ENCODE measurements at places on chromosomes 5 and 9.

- no peak for DNase-seq
Measured at GRCh38 chr5:56900395-56900794, 9.0 kb upstream of the SETD9 start.

DNA sequence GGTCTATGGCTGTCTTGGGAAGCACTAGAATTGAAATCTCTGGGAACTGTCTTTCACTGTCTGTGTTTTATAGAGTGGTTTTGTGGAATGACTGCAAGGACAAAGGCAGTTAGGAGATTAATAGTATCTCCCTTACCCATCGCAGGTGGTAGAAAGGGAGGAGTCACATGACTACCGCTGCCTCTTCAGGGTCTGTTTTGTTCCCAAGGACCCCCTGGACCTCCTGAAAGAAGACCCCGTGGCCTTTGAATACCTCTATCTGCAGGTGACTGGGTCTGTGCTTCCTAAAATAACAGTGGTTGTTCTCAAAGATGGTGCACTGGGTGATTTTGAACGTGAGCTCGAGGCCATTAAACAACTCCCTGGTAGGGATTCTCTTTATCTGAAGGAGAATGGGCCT lies 22.8 kb upstream of the TRMT10B start:
- no peak for DNase-seq

DNA sequence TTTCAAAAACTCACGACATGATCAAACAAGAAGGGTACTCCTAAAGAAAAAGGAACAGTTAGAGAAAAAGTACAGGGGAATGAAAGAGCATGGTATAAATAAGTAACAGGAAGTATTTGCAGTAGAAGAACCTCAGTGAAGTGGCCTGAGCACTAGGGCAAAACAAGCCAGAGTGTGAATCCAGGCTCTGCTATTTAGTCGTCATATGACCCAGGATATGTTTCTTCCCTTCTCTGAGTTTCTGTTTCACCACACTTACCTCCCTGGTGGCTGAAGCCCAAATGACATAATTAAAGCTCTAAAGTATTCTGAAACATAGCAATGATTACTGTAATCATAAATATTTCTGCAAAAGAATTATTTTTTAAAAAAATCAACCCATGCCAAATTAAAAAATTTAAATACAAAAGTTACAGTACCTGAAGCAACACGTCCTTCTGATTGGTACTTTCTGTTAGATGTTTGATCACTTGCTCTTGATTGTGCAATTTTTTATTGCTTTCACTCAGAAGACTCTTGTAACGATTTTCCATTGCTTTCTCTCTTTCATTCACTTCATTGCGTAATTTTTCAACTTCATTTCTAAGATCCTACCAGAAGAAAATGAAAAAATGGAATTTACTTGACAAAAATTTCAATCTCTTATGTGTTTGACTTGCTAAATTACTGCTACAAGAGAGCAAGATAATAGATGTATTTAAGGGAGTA lies 88.9 kb downstream of the CDK5RAP2 start:
- DNase-seq = no peak

DNA sequence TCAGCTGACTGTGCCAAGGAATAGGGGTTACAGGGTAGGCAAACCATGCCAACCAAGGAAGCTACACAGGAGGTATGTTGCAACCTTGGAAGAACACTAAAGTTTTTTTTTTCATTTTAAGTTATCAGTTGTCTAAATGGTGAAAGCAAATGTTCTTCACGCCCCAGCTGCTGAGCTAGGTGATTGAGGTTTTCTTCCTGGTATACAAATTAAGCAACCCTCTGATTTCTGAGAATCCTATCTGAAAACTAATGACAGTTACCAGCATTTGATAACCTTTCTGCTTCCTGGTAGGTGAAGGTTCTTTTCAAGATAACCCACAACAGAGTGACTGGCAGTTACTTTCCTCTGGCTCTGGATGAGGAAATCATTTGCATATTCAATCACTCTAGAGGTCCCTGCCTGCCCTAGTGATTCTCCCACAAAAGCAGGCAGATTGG lies 194.9 kb downstream of the ATP10B start:
- no peak for DNase-seq

- DNase-seq = no peak
Measured at GRCh38 chr5:108059334-108059733, 322.6 kb downstream of the FBXL17 start.

DNA sequence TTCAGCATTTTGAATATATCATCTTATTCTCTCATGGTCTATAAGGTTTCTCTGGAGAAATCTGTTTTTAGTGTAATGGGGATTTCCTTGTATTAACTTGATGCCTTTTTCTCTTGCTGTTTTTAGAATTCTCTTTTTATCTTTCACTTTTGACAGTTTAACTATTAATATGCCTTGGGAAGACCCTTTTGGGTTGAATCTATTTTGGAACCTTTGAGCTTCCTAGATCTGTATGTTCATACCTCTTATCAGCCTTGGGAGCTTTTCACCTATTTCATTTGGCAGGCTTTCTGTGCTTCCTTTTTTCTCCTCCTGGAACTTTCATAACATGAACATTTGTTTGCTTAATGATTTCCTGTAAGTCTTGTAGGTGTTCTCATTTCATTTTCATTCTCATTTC lies 22.2 kb downstream of the RCL1 start:
- DNase-seq = no peak

GRCh38 chr5:158538506-158539074 lies 561.1 kb downstream of the EBF1 start:
- no peak for DNase-seq

- DNase-seq = no peak
Measured at GRCh38 chr5:104821606-104822005, 1259.0 kb upstream of the NUDT12 start.

- no peak for DNase-seq
Measured at GRCh38 chr9:137465720-137466388, 6.7 kb upstream of the NSMF start.

- no peak for DNase-seq
Measured at GRCh38 chr5:98031496-98031895, 742.0 kb upstream of the RGMB start.

DNA sequence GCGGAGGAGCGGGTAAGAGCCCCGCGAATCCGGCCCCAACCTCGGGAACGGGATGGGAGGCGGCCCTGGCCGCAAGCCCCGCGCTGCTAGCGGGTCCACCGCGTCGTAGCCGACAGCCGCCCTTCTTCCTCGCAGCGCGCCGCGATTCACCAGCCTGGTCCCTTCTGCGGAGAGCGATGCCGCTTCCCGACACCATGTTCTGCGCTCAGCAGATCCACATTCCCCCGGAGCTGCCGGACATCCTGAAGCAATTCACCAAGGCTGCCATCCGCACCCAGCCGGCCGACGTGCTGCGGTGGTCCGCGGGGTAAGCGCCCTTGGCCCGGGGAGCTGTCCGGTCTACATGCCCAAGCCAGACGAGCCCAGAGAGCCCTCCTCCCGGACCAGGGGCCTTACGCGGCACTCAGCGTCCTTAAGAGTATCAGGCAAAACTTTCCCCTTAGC lies 335 bp downstream of the ROPN1L start:
- DNase-seq = no peak

- no peak for DNase-seq
Measured at GRCh38 chr9:101479338-101480030, 43.9 kb upstream of the ALDOB start.

DNA sequence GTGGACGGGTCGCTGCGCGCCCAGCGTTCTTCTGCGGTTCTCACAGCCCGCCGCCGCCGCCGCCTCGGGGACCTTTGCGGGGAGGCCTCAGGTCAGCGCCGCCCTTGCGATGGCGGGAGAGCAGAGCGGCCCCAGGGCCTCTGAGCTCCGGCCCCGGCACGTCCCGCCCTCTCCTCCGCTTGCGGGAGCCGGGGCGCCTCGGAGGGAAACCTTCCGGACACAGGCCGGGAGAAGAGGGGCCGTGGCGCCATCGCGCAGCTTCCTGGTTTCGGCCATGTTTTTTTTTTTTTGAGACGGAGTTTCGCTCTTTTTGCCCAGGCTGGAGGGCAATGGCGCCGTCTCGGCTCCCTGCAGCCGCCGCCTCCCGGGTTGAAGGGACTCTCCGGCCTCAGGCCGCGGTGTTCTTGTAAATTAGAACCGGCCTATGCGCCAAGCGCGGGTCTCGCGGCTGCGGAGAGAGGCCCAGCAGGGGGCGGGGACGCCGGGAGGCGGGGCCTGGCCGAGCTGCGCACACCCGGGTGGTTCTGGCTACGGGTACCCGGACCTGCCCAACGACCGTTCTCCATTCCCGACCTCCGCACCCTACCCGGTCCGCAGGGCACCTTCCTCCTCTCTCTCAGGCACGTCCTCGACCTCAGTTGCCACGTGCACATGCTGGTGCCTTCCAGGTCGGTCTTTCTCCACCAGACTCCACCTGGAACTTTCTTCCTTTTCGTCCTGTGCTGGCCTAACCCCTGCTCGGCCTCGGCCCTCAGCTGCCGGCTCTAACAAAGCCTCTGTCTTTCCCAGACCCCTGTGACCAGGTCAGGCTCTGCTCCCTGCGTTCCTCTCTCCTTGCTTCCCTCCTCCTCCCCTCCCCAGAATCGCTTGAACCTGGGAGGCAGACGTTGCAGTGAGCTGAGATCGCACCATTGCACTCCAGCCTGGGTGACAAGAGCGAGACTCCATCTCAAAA lies 28.8 kb upstream of the MGAT1 start:
- DNase-seq = peak; percentile 74

GRCh38 chr5:68673106-68673822 lies 420.6 kb upstream of the SLC30A5 start:
- DNase-seq = no peak

- no peak for DNase-seq
Measured at GRCh38 chr9:85114799-85115198, 445.3 kb downstream of the NTRK2 start.

DNA sequence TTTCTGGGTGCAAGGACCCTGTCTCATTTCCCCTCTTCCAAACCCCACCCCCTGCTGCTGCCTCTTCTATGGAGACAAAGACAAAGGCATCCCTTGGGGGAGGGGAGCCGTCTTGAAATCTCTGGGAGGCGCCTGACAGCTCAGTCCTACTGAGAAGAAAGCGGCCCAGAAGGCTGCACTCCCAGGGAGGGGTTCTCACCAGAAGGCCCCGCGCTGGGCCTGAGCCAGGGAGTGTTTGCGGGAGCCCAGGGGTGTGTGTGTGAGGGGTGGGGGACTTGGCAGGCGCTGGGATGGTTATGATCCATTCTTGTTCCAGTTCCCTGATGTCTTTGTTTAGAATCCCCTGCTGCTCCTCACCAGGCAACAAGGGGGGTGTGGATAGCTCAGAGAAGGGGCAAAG lies 45.7 kb upstream of the ALDH1B1 start:
- DNase-seq = no peak

- DNase-seq = no peak
Measured at GRCh38 chr5:139077899-139078298, 120.3 kb downstream of the SIL1 start.

GRCh38 chr5:106854105-106854687 lies 816.5 kb downstream of the EFNA5 start:
- DNase-seq = no peak

DNA sequence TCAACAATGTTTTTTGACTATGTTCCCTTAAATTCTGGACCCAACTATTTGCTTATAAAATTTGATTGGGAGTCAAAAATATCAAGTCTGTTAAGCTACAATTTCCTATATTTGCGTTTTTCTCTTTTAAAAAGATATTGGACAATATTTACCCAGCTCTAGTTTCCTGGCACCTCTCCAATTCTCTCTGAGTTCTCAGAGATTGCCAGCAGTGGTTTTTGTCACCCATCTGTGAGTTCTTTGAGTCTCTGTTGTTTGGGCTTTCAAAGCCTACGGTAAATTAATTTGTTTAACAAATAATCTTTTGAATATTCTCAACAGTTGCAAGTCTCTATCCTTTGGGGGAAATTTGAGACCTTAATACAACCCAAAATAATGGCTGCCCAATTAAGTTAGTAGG lies 174.2 kb upstream of the PUM3 start:
- no peak for DNase-seq

DNA sequence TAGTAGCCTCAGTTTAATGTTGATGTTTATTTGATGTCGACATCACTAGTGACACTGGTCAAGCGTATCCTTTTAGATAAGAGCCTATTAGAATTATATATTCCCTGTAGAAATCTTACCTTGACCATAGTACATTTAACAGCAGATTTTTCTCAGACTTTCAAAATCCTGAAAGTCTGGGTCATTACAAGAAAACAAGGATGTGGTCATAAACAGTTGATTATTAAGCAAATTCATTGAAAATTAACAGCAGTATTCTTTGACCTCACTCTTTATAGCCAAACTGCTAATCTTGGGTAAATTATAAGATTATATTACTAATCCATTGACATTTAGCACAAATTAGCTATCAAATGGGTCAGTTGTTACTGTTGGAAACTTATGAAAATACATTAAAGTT lies 83.4 kb downstream of the GHR start:
- no peak for DNase-seq

DNA sequence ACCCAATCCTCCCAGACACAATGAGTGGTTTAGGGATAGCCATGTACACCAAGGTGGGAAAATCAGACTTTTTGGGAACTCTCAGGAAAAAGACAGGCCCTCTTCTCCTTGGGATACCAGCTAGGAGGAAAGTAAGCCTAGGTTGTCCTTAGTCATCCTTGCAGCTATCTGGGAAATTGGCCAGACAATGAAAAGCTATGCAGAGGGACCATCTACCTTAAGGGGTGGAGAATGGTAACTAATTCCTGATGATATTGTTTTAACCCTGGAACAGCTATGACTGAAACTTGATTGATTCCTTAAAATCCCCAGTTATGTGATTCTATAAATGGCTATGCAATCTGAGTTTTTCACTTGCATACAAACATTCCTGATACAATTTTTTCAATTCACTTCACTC lies 88.9 kb upstream of the BNC2 start:
- DNase-seq = no peak

DNA sequence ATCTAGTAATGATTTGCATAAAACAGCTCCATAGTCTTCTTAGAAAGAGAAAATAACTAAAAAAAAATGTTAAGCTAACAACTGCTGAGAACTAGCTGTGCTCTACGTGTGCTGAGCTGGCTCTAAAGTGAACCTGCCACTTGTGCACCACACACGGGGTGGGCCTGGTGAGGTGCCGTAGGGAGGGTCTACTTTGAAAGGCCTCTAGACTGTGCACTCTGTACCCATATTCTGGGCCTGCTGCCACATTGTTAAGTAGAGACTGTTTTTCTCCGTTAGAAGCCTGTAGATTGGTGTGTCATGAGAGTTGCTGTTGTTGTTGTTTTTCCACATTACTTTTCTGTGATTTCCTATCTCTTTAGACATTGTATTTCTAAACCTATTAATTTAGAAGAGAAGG lies 93.9 kb downstream of the CD180 start:
- no peak for DNase-seq

GRCh38 chr9:107874137-107874536 lies 384.6 kb upstream of the KLF4 start:
- DNase-seq = no peak

DNA sequence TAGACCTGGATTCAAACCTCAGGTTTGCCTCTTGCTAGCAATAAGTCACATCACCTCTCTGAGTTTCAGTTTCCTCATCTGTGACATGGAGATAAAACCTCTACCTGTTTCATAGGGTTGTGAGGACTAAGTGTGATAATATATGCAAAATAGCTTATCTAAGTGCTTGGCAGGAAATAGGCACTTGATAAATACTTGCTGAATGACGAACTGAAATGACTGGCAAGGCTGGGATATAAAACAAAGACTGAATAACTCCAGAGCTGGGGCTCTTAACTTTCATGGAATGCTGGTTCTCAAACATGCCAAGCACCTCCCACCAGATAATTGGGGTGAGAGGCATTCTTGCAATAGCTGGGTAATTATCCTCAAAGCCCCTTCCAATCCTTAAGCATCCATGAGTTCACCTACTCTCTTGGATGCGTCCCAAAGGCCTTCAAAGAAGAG lies 87.6 kb downstream of the ADRB2 start:
- no peak for DNase-seq

Data from stimulated activated CD4-positive, alpha-beta T cell treated with anti-CD3 and anti-CD28 coated beads, Interleukin-1b, Interleukin-23, amount 100 ng/mL, for 4 hours (primary cell).